ENCODE measurements at places on chromosomes 6 and 20. TPM values are rescaled to one million over a fixed set of nuclear protein-coding genes. Genes with fewer than 3 reads are reported as not detected.

Gene COL9A3
- 1.0 TPM for total RNA-seq

Gene MYBL2
- total RNA-seq, result 139 TPM

GRCh38 chr6:127026247-127026646 is 92.2 kb upstream of the RSPO3 start:
- no peak for DNase-seq

GRCh38 chr6:159212525-159213280 is 43.5 kb downstream of the FNDC1 start:
- DNase-seq, result no peak

- no peak for DNase-seq
Measured at GRCh38 chr6:332671-333070, 40.4 kb downstream of the DUSP22 start.

DNA sequence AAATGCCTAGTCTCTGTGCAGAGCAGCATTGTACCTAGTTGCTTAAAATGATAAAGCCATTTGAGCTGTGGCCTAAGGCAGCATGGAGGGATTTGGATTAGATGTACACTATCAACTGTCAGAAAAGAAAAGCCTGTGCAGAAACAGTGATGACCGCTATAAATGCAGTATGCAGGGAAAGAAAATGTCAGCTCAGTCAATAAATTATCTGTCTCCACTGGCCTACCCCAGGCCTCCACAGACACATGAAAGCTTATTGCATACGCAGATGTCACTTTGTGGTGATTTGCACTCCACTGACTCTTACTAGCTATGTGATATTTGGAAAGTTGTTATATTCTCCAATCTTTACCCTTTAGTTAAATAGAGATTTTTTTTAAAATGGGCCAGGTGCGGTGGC is 221.9 kb upstream of the OPRM1 start:
- DNase-seq, result no peak

All from activated naive CD8-positive, alpha-beta T cell treated with anti-CD3 and anti-CD28 coated beads for 36 hours (primary cell).